Skeletal muscle cell (primary cell): ENCODE measurements at places on chromosomes 4 and X.

GRCh38 chr4:46909078-46909477 lies at the start of gene COX7B2:
Gene COX7B2, minus strand, starts transcription at chr4:46909245. Its CDS starts 174,053 bp downstream, at chr4:46735192.
- DNase-seq = no peak

DNA sequence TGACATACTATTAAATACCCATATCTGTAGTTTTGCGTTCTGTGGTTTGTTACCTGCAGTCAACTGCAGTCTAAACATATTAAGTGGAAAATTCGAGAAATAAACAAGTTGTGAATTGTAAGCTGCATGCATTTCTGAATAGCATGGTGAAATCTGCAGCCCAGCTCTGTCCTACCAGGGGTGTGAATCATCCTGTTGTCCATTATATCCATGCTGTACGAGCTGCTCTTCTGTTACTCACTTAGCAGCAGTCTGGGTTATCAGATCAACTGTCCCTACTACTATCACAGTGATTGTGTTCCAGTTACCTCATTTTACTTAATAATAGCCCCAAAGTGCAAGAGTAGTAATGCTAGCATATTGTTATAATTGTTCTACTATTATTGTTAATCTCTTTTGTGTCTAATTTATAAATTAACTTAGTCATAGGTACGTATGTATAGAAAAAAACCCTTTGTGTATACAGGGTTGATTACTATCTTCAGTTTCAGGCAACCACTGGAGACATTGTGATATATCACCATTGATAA lies 173.7 kb upstream of the FAT4 start:
- peak; percentile 28 for DNase-seq

- DNase-seq = no peak
These were observed 408.2 kb upstream of the NR3C2 start for GRCh38 chr4:148850257-148850995.

DNA sequence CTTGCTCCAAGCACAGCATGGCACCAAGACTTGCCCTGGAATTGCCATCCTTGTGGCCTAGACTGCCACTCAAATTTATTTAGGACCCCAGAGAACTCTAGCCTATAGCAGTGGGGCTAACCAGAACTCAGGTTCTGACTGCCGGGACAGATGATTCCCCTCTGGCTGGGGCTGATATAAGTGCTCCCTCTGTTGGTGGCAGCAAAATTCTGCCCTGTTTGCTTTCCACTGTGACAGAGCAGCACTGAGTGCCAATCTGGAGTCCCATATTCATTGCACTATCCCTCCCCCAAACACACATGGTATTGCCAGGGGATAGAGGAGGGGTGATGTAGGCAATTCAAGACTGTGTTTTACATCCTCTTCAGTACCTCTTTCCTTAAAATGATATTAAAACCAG lies 1081.9 kb downstream of the FAT4 start:
- DNase-seq = no peak

GRCh38 chr4:140581078-140581477 lies 12.3 kb upstream of the UCP1 start:
- no peak for DNase-seq

DNA sequence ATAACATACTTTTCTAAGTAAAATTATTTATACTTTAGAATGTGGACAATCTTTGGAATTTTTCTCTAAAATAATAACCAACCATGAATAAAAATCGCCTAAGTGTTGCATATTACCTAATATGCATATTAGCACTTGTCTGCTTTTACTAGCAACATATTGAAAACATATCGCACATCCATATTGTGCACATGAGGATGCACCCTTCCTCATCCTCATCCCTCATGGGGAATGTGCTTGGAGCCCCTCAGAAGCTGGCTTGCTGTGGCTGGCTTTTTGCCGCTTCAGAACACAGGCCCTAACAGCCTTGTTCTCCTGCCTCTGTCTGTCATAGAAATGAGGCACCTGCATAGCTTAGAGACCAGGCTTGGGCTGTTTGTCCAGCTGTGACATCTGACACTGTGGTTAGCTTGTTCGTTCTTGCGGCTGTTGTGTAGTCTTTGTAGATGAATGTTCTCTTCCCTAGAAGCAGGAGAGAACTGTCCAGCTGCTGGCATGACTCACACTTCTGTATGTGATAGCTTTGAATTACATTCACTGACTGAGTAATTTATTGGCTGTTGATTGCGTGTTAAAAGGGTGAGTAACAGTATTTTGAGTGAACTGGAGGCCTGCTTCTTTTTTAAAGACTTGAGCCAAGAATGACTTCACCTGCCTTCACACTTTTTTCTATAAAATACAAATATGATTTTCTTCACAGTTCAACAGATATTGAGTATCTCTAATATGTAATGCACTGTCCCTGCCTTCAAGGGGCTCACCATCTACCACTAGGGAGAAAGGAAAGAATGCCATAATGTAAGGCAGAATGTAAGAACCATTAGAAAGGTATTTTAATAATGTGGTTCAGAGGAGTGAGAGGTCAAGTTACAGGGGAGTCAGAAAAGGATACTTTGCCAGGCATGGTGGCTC lies 81.9 kb downstream of the HMGB2 start:
- DNase-seq = peak; percentile 99

DNA sequence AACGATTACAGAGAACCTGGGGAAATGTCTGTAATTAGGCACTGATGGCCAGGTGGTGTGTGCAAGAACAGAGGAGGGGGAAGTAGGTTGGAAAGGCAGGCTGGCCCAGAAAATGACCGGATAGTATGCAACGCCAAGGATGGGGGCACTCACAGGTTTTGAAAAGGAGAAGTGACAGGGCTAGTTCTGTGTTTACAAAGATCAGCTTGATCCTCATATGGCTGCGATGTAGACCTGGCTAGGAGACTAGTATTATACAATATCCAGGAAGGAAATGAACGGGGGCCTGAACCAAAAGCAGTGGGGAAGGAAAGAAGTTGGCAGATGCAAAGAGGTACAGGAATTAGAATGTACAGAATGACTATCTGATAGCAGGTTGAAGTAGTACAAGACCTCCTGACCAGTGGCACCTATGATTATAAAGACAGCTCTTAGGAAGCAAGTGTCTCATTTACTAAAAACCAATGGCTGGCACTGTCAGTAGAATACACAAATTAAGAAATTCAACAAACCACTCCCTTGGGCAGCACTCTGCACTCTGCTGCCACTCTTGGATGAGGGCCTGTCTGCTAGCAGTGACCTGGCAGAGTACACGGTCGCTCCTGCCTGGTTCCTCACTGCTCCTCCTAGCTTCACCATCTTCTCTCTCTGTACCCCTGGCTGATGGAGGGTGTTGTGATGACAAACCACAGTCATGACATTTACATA lies 14.1 kb downstream of the MFAP3L start:
- DNase-seq = no peak

DNA sequence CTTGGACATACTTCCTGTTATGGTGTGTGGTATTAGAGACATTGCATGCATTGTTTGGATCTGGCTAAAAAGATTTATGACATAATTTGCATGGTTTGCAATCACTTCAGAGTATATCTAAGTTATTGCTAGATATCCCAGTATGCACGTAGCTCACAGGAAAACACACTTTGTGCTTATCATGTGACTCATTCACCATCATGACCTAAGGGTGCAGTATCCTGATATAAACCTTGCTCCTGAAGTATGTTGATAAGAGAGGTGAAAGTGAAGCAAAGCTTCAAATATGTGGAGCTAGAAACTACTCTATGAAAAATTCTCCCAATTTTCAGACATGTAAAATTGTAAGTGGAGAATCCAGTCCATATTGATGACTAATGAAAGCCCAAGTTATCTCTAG lies 46.9 kb upstream of the GRXCR1 start:
- DNase-seq = no peak

DNA sequence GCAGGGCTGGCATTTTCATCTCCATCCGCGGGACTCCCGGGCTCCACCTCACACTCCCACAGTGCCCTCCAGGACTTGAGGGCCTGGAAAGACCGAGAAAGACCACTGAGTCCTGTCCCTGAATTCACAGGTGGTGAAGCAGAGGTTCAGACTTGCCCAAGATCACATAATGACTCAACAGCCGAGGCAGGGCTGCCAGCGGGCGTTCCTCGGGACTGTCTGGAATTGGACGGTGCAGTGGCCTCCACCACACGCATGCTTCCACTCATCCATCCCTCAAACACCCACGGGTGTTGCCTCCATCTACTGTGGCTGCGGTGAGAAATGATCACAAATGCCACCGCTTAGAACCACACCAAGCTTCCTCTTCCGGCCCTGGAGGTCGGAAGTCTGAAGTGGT lies 6.9 kb upstream of the ADRA2C start:
- no peak for DNase-seq

- no peak for DNase-seq
These were observed 40.4 kb downstream of the CPEB2 start for GRCh38 chr4:15042529-15043167.

- DNase-seq = no peak
These were observed 573.7 kb downstream of the GBA3 start for GRCh38 chr4:23266401-23266800.

DNA sequence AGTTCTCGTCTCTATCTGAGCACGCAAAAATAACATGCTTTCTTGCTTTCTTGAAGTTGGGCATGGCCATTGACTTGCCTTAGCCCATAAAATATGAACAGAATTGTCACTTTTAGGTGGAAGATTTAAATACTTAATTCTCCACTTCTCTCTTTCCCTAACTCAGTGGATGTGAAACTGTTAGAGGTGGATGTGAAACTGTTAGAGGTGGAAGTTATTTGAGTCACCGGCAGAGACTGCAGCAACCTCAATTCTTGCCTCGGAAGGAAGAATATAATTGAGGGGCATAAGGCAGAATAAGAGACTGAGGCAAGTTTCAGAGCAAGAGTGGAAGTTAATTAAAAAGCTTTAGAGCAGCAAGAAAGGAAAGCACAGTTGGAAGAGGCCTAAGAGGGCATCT lies 2.8 kb upstream of the PARM1 start:
- DNase-seq = no peak

- no peak for DNase-seq
These were observed 46.8 kb downstream of the FIP1L1 start for GRCh38 chr4:53424280-53424679.

DNA sequence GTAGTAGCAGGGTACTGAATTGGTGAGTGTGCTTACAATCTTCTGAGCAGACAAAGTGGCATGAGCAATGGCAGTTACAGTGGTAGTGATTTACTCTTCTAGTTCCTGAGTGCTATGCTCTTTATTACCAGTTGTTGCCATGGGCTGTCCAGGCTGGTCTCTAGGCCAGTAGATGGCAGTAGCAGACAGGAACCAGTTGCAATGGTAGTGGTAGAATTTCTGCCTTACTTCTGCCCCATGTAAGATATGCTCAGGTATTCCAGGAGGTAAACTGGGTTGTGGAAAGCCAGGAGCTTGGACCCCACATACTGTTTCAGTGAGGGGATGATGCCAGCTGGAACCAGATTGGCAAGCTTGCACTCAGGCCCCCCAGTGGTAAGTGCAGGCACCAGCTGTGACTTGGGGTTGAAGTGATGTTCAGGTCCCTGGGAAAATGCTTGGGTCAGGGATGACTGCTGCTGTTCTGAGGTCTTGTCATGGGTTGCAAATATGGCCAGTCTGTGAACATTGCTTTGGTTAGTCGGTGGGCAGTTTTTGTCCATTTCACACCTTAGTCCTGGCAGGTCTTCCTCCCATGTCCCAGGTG lies 63.0 kb upstream of the ZXDB start:
- DNase-seq = no peak

GRCh38 chrX:108573136-108573535 lies 133.5 kb downstream of the COL4A5 start:
- DNase-seq = no peak

DNA sequence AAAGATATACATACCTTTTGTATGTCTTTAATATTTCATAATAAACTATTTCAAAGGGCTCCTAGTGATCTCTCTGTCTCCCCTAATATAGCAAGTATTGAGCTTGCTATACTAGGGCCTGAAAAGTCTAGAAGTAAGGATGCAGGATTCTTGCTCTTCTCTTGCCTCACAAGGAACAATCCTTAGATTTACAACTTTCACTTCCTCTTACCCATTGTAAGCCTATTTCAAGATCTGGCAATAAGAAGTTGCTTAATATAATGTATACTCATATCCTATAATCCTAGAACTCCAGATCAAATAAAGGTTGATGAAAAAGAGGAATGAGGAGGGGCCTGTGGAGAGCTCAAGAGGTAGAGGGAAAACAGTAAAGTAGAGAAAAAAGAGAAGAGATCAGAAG lies 40.8 kb upstream of the CHRDL1 start:
- DNase-seq = no peak

DNA sequence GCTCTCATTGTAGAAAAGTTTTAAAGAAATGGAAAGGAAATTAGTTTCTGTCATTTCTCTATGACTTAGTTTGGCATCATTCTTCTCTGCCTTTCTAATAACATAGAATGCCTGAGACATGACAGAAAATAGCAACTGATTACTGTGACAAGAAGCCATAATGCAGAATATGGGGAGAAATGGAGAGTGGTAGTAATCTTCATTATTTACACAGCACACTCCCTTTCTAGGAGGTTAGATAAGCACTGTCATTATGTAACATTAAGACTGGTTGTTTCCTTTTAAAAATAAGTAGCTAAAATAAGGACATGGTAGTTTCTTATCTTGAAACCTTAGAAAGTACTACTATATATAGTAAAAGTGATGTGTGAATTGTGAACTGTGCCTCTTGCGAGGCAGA lies 1227.9 kb upstream of the PABPC4L start:
- DNase-seq = no peak

GRCh38 chr4:14787894-14788293 lies 214.4 kb upstream of the CPEB2 start:
- DNase-seq = no peak

- DNase-seq = no peak
These were observed 84.0 kb downstream of the PHKA2 start for GRCh38 chrX:18899796-18900380.

DNA sequence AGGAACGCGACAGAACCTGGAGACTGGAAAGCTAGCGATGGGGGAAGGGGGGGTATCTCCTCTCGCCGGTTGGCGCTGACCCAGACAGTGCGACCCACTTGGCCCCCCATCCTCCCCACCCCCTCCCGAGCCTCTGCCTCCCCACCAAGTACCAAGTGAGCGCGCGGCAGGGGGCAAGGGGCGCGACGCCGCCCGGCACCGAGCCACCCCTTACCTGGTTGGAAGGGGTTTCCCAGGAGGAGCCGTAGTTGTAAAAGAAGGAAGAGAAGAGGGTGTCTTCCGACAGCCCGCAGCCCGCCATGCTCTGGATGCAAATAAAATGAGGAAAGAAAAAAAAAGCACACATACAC lies 112.2 kb downstream of the DHX15 start:
- DNase-seq = no peak

GRCh38 chrX:2468261-2469195 lies 32.2 kb downstream of the DHRSX start:
- DNase-seq = no peak

GRCh38 chrX:153924149-153924861 lies 1.8 kb downstream of the ARHGAP4 start:
- DNase-seq = no peak
